ENCODE measurements at places on chromosomes 11 and 22. TPM values are rescaled to one million over a fixed set of nuclear protein-coding genes. Genes with fewer than 3 reads are reported as not detected.

RIC3 gene
- 3.0 TPM for total RNA-seq

HSPB2 gene
- total RNA-seq = not detected

ELFN2 gene
- 2.8 TPM for total RNA-seq

MRPL48 gene
- total RNA-seq = 23.8 TPM

SCUBE2 gene
- 1.6 TPM for total RNA-seq

DNA sequence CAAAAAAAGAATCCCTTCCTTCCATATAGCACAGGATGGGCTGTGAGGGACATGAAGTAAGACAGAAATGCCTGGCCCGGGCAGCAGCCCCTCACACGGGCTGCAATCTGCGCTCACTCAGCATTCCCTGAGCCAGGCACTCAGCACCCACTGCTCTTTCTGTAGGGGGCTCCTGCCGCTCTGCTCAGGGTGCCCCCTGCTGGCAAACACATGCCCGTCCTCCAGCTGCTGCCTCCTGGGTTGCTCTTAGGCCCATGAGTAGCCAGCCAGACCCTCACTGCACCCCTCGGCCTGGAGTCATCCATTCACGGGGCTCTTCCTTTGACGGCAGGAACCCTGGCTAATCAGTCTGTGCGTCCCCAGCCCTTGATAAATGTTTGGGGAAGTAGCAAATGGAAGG lies 6.9 kb downstream of the MCAT start:
- no peaks in the 10 kb centered on the region for H3K27me3 ChIP-seq
- DNase-seq = no peak
- H3K4me1 ChIP-seq = no peaks in the 10 kb centered on the region
- H3K4me3 ChIP-seq = no peak overlapping the region

- no peak overlapping the region for H3K4me3 ChIP-seq
- peaks cover 22% of the 10 kb centered on the region for H3K4me1 ChIP-seq
- DNase-seq = no peak
- no peaks in the 10 kb centered on the region for H3K27me3 ChIP-seq
These were observed 13.7 kb downstream of the RELT start for GRCh38 chr11:73389916-73390315.

- H3K27me3 ChIP-seq = no peaks in the 10 kb centered on the region
- DNase-seq = no peak
- H3K4me3 ChIP-seq = no peak overlapping the region
These were observed 12.6 kb downstream of the PRAME start for GRCh38 chr22:22546490-22546889.

GRCh38 chr11:70699294-70700221 lies 301.2 kb downstream of the CTTN start:
- no peak overlapping the region for H3K27ac ChIP-seq
- H3K4me3 ChIP-seq = no peak overlapping the region
- no peak for DNase-seq
- H3K4me1 ChIP-seq = no peaks in the 10 kb centered on the region
- H3K36me3 ChIP-seq = no peaks in the 10 kb centered on the region

- H3K27me3 ChIP-seq = no peaks in the 10 kb centered on the region
- H3K27ac ChIP-seq = no peak overlapping the region
- H3K36me3 ChIP-seq = no peaks in the 10 kb centered on the region
These were observed 1.7 kb downstream of the CTSD start for GRCh38 chr11:1761857-1762536.

DNA sequence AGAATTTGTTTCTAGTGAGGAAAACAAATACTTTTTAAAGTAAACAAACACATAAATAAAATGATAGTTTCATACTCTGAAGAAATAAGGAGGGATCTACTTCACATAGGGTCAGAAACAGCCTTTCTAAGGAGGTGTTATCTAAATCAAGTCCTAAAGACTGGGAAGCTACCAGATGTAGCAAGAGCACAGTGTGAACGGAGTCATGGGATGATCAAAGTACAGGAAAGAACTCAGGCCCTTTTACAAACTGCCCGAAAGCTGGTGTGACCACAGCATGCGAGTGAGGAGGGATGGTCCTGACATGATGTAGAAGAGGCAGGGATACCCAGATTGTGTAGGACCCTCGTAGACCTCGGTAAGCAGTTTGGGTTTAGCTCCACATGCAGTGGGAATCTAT lies 102.8 kb downstream of the ARHGAP32 start:
- no peak overlapping the region for H3K27ac ChIP-seq
- no peak for DNase-seq
- no peaks in the 10 kb centered on the region for H3K36me3 ChIP-seq
- peaks cover 7% of the 10 kb centered on the region for H3K4me1 ChIP-seq

GRCh38 chr11:65314501-65315203 lies at the start of gene CDC42EP2:
Gene CDC42EP2, plus strand, starts transcription at chr11:65314866. Its CDS starts 6,033 bp downstream, at chr11:65320899.
- peak within 1 kb of the TSS; percentile 74 for H3K4me3 ChIP-seq
- H3K27ac ChIP-seq = peak within 1 kb of the TSS; percentile 82
- H3K4me1 ChIP-seq = peaks cover 41% of the 10 kb centered on the region
- DNase-seq = peak; percentile 51
- H3K36me3 ChIP-seq = no peaks in the 10 kb centered on the region

- no peaks in the 10 kb centered on the region for H3K36me3 ChIP-seq
- H3K27me3 ChIP-seq = peaks cover 23% of the 10 kb centered on the region
- H3K27ac ChIP-seq = no peak within 1 kb of the TSS
- peaks cover 3% of the 10 kb centered on the region for H3K4me1 ChIP-seq
- no peak within 1 kb of the TSS for H3K4me3 ChIP-seq
- DNase-seq = no peak
These were observed at the start of gene TMEM45B for GRCh38 chr11:129815596-129816461. Gene TMEM45B, plus strand, starts transcription at chr11:129815848. Its CDS starts 36,635 bp downstream, at chr11:129852483.

DNA sequence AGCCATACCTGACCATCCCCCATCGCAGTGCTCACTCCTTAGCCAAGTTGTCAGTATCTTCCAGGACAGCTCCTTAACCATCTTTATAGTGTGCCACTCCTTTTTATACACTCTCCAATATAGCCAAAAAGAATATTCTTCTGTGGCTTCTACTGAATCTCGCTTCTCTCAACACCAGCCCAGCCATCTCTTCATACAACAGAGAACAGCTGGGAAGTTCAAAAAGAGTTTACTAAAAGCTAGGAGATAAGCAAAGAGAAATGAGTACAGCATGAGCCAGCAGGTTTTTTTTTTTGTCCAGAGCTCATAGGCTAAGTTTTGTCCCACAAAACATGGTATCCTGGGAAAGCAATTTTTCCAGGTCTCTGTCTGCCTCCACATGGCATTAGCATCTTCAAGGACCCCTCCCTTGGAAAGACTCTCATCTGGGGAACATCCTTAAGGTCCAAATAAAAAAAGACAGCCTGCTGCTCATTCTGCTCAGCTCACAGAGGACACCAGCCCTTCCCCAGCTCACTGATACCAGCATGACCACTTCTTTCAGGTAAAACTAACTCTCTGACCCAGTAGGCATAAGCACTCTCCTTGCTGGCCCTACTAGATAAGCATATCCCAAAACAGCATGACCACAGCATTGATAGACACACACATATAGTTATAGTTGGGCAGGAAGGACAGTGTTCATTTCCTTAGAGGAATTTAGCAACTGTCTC lies 48.8 kb upstream of the YWHAH start:
- peaks cover 3% of the 10 kb centered on the region for H3K36me3 ChIP-seq
- H3K27me3 ChIP-seq = no peaks in the 10 kb centered on the region
- DNase-seq = no peak

- no peaks in the 10 kb centered on the region for H3K36me3 ChIP-seq
- no peak within 1 kb of the TSS for H3K27ac ChIP-seq
- H3K4me1 ChIP-seq = peaks cover 8% of the 10 kb centered on the region
- DNase-seq = no peak
- H3K4me3 ChIP-seq = no peak within 1 kb of the TSS
These were observed at the start of gene SYT13 for GRCh38 chr11:45285930-45286632. Gene SYT13, minus strand, starts transcription at chr11:45286341. Its CDS starts 134 bp downstream, at chr11:45286207.

GRCh38 chr11:122115524-122116379 lies at the start of gene BLID:
Gene BLID, minus strand, starts transcription at chr11:122116215. Its CDS starts 293 bp downstream, at chr11:122115922.
- DNase-seq = no peak
- peak within 1 kb of the TSS; percentile 16 for H3K27ac ChIP-seq
- H3K4me3 ChIP-seq = no peak within 1 kb of the TSS
- peaks cover 71% of the 10 kb centered on the region for H3K36me3 ChIP-seq
- H3K27me3 ChIP-seq = no peaks in the 10 kb centered on the region

- no peak for DNase-seq
- H3K4me1 ChIP-seq = peaks cover 16% of the 10 kb centered on the region
- no peak overlapping the region for H3K27ac ChIP-seq
- no peaks in the 10 kb centered on the region for H3K27me3 ChIP-seq
- no peak overlapping the region for H3K4me3 ChIP-seq
These were observed 81.6 kb downstream of the YAP1 start for GRCh38 chr11:102191832-102192231.

GRCh38 chr11:5423131-5423530 lies 1.2 kb downstream of the OR51Q1 start:
- H3K27me3 ChIP-seq = no peaks in the 10 kb centered on the region
- H3K36me3 ChIP-seq = no peaks in the 10 kb centered on the region
- DNase-seq = no peak

DNA sequence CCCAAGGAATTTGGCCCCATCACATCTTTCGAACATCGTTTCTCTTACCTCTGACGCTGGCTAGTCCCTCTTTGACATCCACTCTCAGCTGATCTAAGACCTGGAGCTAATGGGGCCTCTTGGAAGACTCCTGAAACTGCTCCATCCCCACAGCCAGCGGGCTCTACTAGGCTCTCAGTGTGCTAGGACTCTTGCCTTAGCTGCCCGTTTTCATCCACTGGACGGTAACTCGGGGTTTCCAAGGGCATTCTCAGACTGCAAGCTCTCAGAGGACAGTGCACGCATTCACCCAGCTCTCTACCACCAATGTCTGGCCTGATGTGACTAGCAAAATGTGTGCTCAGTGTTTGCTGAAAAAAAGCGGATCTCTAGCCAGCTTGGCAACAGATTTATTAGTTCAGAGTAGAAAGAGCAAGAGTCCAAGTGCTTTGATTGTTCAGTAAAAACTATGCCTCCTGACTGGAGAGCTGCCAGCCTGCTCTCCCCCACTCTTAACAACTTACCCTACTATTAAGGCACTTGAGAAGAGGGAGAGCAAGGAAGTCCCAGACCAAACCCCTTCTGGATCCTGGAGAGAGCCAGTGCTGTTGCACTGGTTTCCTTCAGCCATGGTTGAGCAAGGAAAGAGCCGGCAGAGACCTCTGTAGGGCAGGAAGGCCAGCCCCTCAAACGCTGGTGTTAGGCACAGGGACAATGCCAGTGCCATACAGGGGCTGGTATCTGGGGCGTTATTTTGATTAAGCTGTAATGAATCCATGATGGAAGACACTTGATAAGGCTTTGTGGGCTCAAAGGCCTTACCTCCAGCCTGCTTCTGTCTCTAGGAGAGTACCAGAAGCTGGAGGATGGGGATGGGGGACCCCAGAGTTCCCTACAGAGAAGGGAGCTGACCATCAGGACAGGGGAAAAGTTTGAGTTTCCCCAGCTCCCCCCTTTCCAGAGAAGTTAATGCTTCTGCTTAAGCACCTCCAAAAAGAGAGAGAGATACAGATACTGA lies 9.2 kb downstream of the RELA start:
- H3K36me3 ChIP-seq = peaks cover 26% of the 10 kb centered on the region
- H3K27ac ChIP-seq = peak overlapping the region; percentile 91
- peak overlapping the region; percentile 65 for H3K4me3 ChIP-seq

DNA sequence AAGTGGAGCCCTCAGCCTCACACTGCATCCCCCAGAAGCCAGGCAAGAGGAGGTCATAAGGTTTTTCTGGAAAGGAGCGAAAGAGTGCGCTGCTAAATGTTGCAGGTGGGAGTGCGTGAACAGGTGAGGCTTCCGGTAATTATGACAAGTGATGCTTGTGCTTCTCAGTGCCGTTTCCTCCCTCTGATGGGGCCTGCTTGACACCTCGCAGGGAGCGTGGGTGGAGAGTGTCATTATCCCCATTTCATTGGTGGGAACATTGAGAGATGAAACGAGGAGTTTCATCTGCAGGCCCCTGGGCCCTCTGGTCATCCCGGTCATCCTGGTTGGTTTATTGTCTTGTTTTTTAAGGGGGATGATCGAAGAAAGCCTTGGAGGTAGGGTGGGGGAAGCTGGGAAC lies 57.5 kb downstream of the BCR start:
- H3K27me3 ChIP-seq = no peaks in the 10 kb centered on the region
- no peak overlapping the region for H3K4me3 ChIP-seq

Measured in astrocyte (in vitro differentiated cells and primary cell).